AG10803 (cell line): ENCODE measurements at places on chromosomes 3 and 15.

DNA sequence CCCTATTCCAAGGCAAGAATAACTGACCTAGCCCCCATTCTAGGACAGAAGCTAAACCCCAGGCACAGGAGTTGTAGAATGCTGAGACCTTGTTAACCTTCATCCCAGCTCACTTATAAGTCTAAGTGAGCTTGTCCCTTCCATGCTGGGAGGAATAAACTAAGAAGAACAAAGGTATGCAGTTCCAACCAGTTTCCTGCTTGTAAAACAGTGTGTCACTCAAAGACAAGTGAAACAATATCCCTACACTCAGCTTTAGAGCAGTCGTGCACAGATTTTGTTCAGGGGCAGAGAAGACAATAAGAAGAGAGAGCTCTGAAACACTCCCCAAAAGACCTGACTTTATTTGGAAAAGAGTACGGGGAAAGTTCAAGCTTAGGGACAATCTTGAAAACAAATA lies 292.1 kb downstream of the CGGBP1 start:
- DNase-seq, result no peak

- DNase-seq, result no peak
Observed at GRCh38 chr3:160150066-160150465, 75.2 kb upstream of the C3orf80 start.

GRCh38 chr15:63071288-63071909 lies 28.9 kb downstream of the TPM1 start:
- DNase-seq, result no peak

- DNase-seq, result no peak
Observed at GRCh38 chr15:49706805-49707204, 86.0 kb downstream of the DTWD1 start.

DNA sequence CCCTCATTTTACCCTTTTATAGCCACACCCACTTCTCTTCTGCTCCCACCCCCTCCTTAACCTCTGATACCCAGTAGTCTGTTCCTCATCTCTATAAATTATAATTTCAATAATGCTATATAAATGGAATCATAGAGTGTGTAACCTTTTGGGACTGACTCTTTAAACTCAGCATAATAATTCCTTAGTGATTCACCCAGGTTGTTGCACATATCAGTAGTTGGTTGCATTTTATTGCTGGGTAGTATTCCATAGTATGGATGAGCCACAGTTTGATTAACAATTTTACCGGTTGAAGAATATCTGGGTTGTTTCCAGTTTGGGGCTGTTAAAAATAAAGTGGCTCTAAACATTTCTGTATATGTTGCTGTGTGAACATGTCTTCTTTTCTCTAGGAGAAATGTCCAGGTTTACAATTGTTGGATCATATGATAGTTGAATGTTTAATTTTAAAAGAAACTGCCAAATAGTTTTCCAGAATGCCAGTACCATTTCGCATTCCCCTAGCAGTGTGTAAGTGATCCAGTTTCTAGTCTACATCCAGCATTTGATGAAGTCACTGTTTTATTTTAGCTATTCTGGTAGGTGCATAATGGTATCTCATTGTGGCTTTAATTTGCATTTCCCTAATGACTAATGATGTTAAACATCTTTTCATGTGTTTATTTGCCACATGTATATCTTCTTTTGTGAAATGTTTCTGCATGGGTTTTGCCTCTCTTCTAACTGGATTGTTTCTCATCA lies 68.5 kb downstream of the VPS8 start:
- peak; percentile 3 for DNase-seq

DNA sequence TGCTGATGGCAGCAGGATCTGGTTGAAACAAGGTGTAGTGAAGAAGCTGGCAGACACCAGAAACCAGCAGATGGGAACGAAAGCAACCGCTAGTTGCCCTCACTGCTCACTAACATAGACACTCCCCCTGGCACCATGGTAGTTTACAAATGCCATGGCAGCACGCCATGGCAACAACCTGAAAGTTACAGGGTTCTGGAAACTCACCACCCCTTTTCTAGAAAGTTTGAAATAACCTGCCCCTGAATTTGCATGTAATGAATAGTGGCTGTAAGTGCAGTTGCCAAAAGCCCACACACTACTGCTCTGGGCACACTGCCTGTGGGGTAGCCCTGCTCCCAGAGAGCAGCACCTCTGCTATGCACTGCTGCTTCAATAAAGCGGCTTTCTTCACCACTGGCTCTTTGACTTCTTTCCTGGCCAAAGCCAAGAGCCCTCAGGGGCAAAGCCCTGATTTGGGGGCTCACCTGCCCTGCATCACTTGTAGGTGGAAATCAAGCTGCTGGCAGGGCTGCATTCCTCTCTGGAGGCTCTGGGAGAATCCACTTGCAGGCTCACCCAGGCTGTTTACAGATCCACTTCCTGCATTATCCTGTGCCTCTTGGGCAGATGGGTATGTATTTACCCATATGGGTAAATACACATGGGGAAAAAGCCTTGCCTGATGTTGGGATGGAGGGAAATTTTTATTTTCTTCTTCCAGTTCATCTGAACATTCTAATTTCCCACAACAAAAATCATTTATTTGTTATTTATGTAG lies 2.0 kb upstream of the GP9 start:
- DNase-seq, result no peak

DNA sequence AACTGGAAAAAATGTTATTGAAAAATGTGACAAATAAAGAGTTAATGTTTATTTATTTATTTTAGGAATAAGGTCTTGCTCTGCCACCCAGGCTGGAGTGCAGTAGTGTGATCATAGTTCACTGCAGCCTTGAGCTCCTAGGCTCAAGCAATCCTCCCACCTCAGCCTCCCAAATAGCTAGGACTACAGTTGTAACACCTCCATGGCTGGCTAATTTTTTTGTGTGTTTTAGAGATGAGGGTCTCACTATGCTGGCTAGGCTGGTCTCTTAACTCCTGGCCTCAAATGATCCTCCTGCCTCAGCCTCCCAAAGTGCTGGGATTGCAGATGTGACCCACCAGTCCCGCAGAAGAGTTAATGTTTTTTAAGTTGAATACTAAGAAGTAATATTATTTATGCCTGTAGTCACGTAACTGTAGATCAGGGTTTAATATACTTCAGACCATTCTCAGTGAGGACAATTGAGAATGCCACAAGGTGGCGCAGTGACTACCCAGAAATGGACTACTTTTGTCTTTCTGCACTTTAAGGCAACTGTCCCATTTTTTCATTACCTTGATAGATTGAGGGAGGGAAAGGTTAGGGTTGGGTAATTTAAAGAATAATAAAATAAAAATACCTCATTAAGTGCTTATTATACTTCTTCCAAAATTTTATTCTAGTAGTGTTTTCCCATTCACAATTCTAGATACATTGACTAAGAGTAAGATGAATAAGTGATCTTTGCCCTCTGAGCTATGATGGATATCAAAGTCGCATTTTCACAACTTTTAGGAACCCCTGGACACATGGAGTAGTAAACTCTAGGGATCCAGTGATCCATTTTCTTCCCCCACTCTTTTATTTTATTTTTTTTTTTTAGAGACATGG lies 6.0 kb downstream of the MUC13 start:
- peak; percentile 69 for DNase-seq

- DNase-seq, result no peak
Observed at GRCh38 chr15:78762985-78763795, 48.1 kb downstream of the ADAMTS7 start.

DNA sequence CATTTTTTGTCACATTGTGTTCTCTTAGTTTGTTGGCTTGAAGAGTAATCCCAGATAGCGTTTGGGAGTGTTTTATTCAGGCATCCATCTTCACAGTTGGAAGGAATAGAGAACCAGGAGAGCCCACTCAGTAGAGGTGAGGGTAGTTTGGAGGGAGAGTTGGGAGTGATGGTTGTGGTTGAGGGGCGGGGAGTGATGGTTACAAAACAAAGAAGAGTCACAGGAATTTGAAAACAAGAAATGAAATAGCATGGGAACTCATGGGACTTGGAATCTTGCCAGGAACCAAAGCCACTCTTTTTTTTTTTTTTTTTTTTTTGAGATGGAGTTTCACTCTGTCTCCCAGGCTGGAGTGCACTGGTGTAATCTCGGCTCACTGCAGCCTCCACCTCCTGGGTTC lies 36.3 kb downstream of the DUT start:
- peak; percentile 53 for DNase-seq

DNA sequence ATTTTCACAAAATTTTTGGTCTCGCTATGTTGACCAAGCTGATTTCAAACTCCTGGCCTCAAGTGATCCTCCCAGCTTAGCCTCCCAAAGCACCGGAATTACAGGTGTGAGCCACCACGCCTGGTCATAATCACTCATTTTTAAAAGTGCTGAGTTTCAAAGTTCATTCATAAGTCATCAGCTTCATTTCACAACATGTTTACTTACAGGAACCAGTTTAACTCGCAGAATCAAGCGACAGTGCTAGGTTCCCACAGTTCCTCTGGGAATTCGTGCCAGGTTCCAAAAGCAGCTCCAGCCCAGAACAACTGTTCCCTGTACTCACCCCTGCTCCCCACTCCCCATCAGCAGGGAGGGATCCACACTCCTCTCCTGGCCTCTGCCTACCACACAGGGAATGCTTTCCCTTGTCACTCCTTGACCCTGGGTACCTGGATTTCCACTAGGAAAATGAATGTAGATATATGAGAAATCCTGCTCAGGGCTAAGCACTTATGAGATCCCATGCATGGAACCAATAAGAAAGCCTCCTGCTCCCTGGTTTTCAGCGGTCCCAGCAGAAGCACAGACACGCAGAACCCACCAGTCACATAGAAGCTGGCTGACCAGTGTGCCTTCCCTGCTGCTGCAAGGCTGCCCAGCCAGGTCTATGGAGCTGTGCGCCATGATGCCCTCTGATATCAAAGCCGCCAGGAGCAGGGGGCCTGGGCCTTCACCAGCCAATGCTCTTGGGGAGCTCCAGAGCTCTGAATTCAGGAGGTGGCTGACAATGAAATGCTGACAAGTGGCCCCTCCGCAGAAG lies 72.3 kb downstream of the ITGB5 start:
- no peak for DNase-seq

DNA sequence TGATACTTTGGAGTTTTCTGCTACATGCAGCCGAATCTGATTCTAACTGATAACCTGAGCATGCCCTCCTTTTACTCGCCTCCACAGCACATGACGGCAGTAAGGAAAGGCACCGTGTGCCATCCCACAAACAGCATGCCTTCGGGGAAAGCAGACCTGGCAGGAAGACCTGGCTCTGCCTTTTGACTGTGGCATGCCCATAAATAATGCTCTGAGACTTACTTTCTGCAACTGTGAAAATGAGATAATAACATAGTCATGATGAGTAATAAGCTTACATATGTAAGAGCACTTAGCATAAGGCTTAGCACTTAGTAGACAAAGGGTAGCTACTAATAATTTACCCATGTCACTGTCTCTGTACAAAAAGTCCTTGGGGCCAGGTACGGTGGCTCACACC lies 32.9 kb downstream of the MTHFS start:
- peak; percentile 8 for DNase-seq

GRCh38 chr15:53351373-53351772 lies 408.1 kb downstream of the WDR72 start:
- no peak for DNase-seq

- DNase-seq, result no peak
Observed at GRCh38 chr3:100693225-100693624, 16.1 kb upstream of the TFG start.

GRCh38 chr15:30059771-30060170 lies 23.0 kb upstream of the GOLGA8J start:
- DNase-seq, result no peak

GRCh38 chr3:48157202-48157840 lies 30.9 kb downstream of the CDC25A start:
- DNase-seq, result no peak

- DNase-seq, result no peak
Observed at GRCh38 chr3:151087648-151088047, 2.2 kb downstream of the MED12L start.

DNA sequence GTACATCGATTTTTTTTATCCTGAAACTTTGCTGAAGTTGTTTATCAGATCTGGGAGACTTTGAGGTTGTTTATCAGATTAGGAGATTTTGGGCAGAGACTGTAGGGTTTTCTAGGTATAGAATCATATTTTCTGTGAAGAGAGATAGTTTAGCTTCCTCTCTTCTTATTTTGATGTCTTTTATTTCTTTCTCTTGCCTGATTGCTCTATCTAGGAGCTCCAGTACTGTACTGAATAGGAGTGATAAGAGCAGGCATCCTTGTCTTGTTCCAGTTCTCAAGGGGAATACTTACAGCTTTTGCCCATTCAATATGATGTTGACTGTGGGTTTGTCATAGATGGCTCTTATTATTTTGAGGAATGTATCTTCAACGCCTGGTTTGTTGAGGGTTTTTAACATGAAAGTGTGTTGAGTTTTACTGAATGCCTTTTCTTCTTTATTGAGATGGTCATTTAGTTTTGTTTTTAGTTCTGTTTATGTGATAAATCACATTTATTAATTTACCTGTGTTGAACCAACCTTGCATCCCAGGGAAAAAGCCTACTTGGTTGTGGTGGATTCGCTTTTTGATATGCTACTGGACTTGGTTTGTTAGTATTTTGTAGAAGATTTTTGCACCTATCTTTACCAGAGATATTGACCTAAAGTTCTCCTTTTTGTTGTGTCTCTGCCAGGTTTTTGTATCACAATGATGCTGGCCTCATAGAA lies 14.9 kb upstream of the DNAAF4 start:
- DNase-seq, result no peak

GRCh38 chr3:72270730-72271129 lies 485.8 kb upstream of the PROK2 start:
- no peak for DNase-seq

- DNase-seq, result no peak
Observed at GRCh38 chr3:140748903-140749302, 71.0 kb downstream of the TRIM42 start.

GRCh38 chr15:40358471-40359353 lies 693 bp downstream of the DISP2 start:
- no peak for DNase-seq

GRCh38 chr3:160187288-160187687 lies 37.9 kb upstream of the C3orf80 start:
- DNase-seq, result no peak

DNA sequence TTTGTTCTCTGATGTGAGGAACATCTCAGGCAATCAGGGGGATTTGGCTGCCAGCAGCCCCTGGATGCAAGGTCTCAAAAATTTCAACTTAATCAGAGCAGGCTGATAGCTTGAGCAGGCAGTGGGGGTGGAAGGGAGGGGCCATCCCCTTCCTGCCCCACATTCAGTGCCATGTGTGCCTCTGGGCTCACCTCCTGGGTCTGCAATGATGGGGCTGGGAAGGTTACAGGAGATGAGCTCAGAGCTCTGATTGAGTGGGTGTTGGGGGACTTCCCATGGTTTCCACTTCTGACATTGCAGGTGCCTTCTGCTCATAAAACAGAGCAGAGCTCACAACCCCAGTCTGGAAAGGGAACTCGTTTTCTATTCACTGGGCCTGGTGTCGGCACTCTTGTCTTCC lies 37.0 kb downstream of the PARP16 start:
- DNase-seq, result no peak

- no peak for DNase-seq
Observed at GRCh38 chr3:46368569-46368968, 2.2 kb upstream of the CCR5 start.
